Caki2 (cell line): ENCODE measurements at places on chromosomes 5 and 9. TPM values are rescaled to one million over a fixed set of nuclear protein-coding genes. Genes with fewer than 3 reads are reported as not detected.

NELFB gene
- 84.1 and 92.6 TPM in 2 replicates for total RNA-seq

IARS1 gene
- 112 and 127 TPM in 2 replicates for total RNA-seq

SMIM33 gene
- not detected in 2 replicates for total RNA-seq

PKD2L2 gene
- not detected in 2 replicates for total RNA-seq

TPPP gene
- total RNA-seq = 0.34 TPM in 1 of 2 replicates, not detected in the other
